Epithelial cell of proximal tubule (primary cell): ENCODE measurements at places on chromosomes 2 and 18. TPM values are rescaled to one million over a fixed set of nuclear protein-coding genes. Genes with fewer than 3 reads are reported as not detected.

GRCh38 chr2:213848631-213849030, 562.2 kb upstream of the VWC2L start:
- DNase-seq: no peak

DNA sequence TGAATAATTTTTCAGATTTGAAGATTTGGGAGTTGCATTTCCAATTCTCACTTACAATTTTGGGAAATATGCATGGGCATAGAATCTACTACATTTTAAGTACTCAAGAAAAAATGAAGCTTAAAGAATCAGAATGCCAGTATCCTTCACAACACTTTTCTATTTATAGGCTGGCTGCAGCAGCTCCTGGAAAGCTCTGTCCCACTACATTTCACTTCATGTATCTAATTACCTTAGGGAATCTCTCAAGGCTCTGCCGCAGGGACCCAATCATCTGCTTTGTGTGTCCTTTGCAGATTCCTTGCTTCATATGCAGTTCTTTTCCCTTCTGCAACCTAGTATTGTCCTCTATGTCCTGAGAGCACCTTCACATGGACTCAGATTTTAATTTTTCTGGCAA, 102.9 kb downstream of the NUP35 start:
- no peak for DNase-seq

Gene STARD6
- total RNA-seq: 1.9 TPM in 1 of 2 replicates, not detected in the other

- DNase-seq: no peak
These were observed 89.2 kb downstream of the ARHGEF33 start for GRCh38 chr2:38978908-38979307.

DNA sequence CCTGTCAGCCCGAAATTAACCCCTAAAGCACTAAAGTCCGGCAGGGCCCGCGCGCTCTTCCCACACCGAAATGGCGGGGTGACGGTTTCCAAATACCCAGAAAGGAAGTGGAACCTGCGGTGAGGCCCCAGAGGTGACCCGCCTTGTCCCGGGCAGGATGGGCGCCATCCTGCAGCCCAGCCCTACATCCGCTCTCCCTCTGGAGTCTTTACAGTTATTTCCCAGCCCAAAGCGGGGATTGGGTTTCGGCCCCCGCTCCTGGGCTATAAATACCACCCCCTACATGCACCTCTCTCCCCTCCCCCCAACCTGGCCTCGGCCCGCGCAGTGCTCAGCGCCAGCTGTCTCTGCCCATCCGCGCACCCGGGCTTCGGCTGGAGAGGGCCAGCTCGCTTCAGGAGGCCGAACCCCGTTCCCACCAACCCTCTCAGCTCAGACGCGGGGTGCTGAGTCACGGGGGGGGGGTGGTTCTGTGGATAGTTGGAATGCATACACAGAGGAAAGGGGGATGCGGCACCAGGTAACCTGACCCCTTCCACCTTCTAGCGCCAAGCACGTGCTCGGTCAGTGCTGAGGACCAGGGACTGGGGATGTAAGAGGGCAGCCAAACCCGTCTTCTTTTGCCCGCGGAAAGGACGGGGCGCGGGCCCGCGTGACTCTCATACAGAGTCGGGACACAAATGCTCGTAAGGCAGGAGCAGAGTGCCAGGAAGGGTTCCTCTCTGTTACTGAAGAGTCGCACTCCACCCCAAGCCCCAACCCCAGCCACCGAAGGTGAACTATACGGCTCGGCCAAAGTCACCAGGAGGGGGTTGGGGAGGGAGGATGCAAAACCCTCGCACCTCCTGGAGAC, at the start of gene TUBA4B:
Gene TUBA4B (plus strand): TSS at position 344 of the 853 bp plus-strand sequence. CDS start 165 bp downstream, at position 509.
- DNase-seq: no peak
